NCI-H524 (cell line): ENCODE measurements at places on chromosomes 7 and 10.
A peak's percentile ranks its signal among the peaks of the same experiment; 100 is the strongest.

DNA sequence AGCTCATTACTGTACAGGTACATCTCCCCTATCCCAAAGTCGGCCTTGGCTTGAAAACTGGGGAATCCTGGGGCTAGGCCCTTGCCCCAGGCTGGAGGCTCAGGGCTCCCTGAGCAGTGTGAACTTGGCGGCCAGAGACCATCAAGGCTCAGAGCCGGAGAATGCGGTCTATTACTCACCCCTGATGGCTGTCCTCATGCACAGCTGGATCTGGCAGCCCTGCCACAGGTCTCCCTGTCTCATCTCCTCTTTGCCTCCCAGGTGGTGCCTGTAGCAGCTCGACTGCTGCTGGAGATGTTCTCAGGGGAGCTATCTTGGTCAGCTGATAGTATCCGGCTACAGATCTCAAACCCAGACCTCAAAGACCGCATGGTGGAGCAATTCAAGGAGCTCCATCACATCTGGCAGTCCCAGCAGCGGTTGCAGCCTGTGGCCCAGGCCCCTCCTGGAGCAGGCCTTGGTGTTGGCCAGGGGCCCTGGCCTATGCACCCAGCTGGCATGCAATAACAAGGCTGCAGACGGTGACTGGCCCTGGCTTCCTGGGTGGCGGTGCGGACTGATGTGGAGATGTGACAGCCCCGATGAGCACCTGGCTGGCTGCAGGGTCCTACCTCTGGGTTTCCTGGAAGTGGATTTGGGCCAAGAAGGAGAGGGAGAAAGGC is 10.7 kb downstream of the IRF5 start:
- DNase-seq: no peak

DNA sequence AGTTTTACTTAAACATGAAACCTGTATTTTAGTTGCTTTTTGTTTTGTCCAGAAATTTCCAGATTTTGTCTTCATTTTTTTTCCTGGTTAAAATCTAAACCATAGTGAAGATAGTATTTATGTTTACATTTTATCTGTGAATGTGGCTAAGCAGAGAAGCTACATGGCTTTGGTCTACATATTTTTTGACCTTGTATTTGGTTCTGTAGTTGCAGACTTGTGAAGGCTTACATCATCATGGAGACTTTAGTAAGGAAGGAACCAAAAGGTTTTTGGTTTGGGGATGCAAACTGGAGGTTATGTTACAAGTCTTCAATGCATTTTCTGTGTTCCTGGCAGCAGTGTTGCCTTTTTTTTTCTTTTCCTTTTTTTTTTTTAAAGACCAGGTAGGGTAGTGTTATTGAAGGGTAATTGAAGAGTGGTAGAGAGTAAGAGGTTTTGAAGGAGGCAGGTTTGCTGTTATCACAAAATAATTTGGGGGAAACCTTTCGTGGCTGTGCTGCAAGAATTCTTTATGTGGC is 30.9 kb upstream of the VDAC2 start:
- no peak for DNase-seq

DNA sequence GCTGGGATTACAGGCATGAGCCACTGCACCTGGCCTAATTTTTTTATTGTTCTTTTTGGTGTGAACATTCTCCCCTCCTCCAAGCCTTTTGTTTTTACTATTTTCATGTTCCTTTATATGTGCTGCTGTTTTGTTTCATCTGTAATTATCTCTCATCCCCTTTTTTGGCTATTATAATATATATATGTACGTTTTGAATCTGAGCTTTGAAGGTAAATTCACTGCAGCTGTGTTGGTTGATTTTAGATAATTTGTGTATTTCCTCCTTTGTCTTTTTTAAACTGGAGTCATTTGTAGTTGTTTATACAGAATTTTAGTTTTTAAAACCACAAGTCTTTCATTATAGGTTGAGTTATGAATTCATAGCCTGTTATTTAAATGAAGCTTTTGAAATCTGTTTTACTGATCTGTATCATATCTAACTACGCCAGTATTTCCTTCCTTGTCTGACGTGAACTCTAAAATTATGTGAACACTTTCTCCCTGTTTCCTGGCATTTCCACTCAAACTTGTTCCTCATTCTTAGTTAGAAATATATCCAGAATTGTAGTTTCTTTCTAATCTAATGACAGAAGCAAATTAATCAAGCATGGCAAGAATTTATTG is 54.9 kb downstream of the PTEN start:
- no peak for DNase-seq

DNA sequence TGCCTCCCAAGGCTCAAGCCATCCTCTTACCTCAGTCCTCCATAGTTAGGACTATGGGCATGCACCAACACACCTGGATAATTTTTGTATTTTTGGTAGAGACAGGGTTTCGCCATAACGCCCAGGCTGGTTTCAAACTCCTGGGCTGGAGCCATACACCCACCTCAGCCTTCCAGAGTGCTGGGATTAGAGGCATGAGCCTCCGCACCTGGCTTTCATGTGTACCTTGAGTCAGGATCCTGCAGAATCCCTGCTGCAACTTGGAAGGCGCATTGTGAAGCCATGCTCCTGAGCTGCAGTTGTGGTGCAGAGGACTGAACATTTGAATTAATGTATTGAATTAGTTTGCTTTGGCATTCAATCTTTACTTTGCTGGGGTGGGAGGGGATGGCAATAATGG is 29.4 kb upstream of the NMT2 start:
- no peak for DNase-seq

GRCh38 chr10:102435133-102435497 is 2.7 kb upstream of the CUEDC2 start:
- DNase-seq: no peak

DNA sequence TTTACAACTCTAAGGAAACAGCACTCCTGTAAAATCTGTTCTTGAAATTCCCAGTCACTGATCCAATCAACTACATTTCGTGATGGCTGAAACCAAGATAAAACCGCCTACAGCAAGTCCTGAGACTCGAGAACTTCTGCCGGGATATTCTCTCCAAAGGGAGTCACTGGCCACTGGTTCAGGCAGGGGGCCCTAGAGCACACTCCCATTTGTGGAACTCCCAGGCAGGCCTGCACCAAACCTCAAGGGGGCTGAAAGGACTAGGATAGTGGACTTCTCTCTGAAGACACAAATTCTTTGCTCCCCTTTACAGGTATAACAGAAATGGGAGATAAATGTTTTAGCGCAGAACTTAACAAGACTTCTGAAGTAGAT is 16.3 kb downstream of the CYTH3 start:
- DNase-seq: no peak

GRCh38 chr7:37511915-37512314 is 63.3 kb upstream of the ELMO1 start:
- DNase-seq: no peak

GRCh38 chr7:2978408-2978807 is 65.3 kb downstream of the CARD11 start:
- DNase-seq: no peak

DNA sequence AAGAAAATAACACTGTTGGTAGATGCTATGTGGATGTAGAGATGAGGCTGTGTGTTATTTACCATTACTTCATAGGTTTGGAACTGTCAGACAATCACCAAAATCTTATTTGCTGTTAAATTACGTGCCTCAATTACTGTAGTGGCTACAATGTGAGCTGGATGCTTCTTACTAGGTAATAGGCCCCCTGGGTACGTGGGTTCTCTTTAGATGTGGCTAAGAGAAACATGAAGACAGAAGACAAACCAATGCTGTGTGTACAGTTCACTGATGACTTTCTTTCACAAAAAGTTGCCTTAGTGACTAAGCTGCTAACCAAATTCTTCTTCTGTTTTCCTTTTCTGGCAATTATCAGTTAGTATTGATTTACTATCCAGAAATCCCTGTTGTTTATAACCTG is 144.6 kb downstream of the SEMA3E start:
- no peak for DNase-seq

- no peak for DNase-seq
These were observed 12.1 kb downstream of the ENTPD1 start for GRCh38 chr10:95767884-95768556.

DNA sequence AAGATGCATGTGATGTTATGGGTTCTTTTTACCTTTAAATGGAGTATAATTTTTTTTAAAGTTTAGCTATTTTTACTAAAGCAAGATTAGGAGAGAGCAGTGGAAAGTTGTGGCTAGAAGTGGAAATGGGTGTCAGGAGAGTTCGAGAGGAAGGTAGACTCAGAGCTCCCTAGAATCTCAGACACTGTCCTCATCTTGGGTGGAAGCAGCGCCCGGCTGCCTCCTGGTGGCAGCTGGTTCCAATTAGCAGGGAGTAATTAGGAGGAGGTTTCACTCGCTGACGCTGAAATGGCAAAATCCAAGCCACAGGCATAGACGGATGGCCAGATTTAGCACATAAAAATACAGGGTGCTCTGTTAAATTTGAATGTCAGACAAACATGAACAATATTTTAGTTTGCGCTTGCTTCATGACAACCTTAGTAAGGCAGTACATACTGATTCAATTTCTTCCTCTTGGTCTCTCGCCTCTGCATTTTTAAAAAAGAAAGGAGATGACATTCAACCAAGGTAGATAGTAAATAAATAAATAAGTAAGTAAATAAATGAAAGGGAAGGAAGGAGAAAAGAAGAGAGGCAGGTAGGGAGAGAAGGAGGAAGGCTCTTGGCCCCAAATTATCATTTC is 58.5 kb downstream of the LGI1 start:
- DNase-seq: peak; percentile 23

GRCh38 chr10:91838199-91838598 is 40.0 kb downstream of the TNKS2 start:
- DNase-seq: peak; percentile 73

- DNase-seq: no peak
These were observed 9.7 kb downstream of the SFRP5 start for GRCh38 chr10:97762056-97762455.

DNA sequence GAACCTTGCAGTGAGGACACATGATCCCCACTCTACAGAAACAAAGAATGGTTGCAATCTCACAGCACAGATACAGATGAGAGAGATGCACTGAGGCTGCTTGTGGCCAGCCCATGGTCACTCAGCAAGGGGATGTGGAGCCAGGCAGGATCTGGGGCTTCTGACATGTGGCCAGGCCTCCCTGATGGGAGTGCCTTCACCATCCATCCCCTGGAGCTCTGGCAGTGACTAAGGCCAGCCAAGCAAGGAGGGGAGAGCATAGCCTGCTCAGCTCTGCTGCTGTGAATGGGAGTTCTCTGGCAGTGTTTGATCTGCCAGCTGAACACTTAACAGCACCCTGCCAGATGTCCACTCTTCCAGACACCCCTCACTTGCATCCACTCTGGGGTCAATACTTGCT is 19.8 kb downstream of the C10orf71 start:
- DNase-seq: no peak

GRCh38 chr7:26183545-26184280 is 16.8 kb downstream of the HNRNPA2B1 start:
- DNase-seq: no peak

DNA sequence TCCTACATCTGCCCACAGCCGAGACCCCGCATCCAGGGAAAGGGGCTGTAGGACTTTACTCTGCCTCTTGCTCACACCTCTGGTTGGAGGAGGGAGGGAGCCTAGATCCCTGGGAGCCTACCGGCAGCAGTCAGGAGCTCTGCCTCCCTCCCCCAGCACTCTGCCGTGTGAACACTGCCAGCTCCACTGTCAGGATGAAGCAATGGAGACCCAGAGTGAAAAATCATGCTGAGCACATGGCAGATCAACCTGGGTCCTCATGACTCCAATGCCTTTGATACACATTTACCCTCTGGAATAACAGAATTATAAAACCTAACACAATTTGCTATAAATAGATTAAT is 477.7 kb downstream of the TNS3 start:
- no peak for DNase-seq

DNA sequence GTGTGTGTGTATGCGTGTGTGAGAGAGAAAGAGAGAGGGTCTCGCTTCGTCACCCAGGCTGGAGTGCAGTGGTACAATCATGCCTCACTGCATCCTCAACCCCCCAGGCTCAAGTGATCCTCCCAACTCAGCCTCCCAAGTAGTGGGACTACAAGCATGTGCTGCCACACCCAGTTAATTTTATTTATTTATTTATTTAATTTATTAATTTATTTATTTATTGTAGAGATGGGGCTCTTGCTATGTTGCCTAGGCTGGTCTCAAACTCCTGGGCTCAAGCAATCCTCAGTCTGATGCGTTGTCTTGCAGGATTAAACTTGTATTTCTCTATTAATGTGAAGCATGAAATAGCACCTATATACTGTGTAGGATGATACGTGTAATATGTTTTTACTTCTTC is 21.8 kb upstream of the POU6F2 start:
- DNase-seq: no peak

DNA sequence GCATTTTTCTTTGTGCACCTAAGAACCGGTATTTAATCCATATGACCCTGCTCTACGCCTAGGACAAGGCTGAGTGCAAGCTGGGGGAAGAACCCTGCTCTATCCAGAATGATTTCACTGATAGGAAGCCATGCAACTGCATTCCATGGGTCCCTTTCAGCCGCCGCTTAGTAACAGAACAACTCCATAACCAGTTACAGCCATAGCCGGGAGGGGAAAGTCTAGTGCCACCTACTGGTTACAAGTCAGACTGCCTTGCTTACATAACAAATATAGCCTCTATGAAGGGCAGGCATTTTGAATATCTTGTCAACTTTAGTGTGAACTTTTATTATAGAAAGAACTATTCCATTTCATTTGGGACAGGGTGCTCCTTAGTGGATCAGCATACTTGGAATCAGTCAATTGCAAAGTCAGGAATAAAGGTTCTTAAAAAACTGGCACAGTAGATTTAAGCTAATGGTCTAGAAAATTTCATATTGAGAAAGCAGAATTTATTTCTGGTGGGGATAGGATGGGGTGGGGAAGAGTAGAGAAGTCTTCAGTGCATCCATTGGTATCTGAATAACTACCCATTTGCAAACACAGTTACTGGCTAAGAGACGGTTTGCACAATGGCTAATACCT is 521.7 kb downstream of the ADRA2A start:
- peak; percentile 14 for DNase-seq

DNA sequence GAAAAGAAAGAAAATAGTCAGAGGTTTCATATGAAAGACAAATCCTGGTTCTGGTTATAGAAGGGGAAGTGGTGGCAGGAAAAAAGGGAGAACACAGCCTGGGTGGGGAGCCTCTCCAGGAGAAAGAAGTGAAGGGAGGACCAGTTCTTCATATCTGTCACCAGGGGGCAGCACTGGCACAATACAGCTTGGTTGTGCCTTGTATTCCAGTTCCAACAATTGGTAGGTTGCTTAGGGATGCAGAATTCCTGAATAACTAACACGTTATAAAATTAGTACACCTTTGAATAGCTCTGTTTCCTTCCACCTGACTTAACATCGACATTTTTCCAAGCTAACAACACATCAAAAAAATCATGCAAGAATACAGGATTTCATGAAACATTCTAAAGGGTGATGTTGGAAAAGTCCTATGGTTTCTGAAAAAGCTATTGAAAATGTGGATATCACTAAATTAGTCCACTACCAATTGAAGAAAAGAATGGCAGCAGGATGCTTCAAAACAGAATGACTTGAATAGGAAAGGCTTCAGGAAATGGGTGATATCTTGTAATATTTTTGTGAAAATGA is 52.9 kb downstream of the CYP26A1 start:
- no peak for DNase-seq

DNA sequence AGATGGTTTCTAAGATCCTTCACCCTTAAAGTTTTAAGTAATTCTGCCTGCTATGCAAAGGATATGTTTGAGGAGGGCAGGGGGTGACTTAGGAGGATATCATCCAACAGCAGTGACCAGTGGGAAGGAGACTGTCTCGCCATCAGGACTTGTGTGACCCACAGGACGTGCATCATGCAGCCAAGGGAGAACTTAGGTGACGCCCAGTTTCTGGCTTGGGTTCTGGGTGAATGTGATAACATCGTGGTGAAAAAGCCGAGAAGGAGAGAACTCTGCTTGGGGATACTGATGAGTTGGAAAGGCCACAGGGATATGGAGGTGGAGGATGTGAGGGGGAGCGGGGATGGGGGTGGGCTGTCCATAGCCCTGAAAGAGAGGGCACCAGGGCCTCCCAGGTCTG is 3.8 kb downstream of the WIPI2 start:
- no peak for DNase-seq
